Stimulated activated CD4-positive, alpha-beta T cell treated with anti-CD3 and anti-CD28 coated beads, TNF-alpha, amount 100 ng/mL, for 1 hour (primary cell): ENCODE measurements at places on chromosomes 2 and 18.

- DNase-seq, result no peak
Observed at GRCh38 chr2:110864731-110865130, 132.4 kb downstream of the ACOXL start.

GRCh38 chr2:122031544-122032263, 276.3 kb downstream of the TSN start:
- DNase-seq, result no peak

GRCh38 chr2:40317761-40318160, 134.1 kb downstream of the SLC8A1 start:
- DNase-seq, result no peak

- no peak for DNase-seq
Observed at GRCh38 chr2:74700643-74701372, 46.8 kb downstream of the SEMA4F start.

- no peak for DNase-seq
Observed at GRCh38 chr2:50995610-50996009, 36.3 kb downstream of the NRXN1 start.

- no peak for DNase-seq
Observed at GRCh38 chr2:23709311-23709710, 217.6 kb downstream of the ATAD2B start.

DNA sequence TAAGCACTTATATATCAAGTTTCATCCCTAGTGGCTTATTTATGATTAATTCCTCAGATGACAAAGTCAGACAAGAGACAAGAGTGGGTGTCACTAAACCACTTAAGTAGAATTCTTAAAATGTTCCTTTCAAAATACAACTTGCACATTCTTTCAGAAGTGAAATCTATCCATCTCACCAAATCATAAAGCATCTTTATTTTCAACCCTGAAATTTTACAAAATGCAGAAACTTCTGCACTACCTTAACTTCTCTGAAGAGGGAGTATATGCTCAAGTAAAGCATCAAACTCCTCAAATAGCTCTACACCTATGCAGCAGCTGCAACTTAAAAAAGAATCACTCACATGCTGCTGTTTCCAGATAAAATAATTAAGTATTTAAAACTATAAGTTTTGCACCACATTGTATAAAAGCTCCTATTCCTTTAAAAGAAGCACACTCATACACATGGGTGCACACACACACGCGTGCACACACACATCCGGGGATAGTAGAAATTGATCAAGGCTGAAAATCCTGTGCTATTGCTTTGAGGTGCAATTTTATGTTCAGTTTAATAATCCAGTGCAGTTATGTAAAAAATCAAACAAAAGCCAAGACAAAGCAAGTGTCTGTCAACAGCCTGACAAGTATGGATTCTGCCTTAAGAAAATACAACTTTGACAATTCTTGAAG, 244.5 kb downstream of the TCF4 start:
- DNase-seq, result no peak

DNA sequence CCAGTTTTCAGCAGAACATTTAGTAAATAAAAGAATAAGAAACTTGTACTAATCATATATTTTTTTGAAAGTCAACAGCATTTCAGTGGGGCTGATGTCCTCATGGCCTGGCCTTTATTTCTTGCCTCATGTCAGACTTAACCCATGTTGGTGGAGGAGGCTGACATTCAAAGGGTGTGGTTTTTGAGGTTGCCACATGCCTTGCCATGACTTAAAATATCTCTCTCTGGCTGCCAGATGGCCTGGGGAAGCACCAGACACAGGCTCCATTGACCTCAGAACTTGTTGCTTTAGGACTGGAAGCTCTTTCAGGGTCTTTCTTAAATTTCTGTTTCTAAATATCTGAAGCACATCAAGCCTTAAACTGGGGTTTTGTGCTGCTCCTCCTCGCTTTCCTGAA, 32.5 kb upstream of the CD28 start:
- no peak for DNase-seq

GRCh38 chr2:176118601-176119339, 2.2 kb downstream of the HOXD10 start:
- no peak for DNase-seq

DNA sequence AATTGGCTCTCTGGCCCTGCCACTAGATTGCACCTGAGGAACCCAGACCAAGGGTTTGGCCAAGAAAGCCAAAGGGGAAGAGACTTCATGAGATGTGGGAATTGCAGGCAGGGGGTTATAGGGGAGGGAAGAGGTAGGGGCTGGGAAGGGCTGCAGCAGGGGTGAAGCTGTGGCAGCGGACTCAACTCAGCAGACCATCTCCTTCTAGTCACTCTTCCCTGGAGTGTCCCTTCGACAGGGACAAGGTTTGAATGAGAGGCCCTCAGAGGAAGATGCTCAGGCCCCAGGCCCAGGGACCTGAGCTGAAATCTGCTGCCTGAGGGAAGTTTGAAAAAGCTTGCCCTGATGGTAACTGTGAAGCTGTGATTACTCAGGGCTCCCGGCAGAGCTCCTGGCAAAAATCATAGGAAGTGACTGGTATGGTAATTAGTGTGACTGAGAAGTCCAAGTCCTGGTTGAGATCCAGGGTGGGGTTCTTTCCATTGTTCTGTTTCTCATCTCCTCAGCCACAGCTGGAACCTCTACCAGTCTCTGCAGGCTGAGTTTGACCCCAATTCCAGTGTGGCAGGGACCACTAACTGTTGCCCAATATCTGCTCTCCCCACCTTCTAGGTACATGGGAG, 300.9 kb downstream of the CYP26B1 start:
- DNase-seq, result no peak

DNA sequence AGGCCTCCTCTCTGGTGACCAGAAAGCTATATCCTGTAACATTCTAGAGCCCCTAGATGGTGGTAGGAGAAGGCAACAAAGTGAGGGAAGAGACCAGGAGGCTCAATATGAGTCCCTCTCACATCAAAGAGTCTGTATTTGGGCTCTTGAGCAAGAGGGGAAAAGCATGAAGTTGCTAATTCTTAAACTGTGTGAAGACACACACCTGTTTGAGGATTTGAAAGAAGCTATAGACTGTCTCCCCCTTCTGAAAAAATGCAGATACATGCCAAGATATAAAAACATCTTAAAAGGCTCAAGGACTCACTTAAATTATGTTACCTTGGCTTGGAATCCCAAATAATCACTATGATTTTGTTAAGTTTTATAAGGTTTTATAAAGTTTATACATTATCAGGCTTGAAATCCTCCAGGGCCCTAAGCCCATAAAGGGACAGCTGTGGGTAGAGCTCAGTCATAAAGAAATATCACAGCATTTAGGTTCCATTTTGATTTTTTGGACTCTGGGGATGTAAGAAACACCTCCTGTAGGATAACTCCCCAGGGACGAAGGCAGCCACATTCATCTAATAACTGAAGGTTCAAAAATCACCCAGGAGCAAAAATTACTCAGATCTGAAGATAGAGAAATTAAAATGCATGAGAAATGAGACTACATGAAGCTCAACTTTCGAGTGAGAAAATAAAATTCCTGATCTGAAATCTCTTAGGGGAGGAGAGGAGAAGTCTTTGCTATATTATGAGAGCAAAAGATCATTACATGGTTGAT, 136.1 kb upstream of the LGALSL start:
- DNase-seq, result no peak

DNA sequence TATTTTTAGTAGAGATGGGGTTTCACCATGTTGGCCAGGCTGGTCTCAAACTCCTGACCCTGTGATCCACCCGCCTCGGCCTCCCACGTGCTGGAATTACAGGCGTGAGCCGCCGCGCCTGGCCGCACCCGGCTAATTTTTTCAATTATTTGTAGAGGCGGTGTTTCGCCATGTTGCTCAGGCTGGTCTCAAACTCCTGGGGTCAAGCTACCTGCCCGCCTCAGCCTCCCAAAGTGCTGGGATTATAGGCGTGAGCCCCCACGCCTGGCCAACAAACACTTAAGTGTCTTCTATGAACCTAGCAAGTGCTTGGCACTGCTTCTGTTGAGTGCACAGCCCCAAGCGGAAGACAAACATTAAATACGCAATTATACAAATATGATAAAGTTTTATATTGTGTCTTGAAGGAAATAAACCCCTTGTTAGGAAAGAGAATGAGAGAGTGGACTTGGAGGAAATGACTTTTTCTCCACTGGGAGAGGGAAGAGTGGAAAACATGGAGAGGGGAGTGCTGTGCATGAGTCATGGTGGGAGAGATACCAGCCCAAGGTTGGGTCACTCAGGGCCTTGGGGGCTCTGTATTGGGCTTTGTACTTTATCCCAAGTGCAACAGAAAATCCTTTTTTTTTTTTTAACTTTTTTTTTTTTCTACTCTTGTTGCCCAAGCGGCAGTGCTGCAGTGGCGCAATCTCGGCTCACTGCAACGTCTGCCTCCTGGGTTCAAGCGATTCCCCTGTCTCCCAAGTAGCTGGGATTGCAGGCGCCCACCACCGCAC, 41.4 kb upstream of the ACTR2 start:
- no peak for DNase-seq

- DNase-seq, result no peak
Observed at GRCh38 chr18:32049393-32050171, 31.0 kb downstream of the RNF125 start.

- no peak for DNase-seq
Observed at GRCh38 chr2:235498946-235499812, 5.3 kb downstream of the AGAP1 start.

DNA sequence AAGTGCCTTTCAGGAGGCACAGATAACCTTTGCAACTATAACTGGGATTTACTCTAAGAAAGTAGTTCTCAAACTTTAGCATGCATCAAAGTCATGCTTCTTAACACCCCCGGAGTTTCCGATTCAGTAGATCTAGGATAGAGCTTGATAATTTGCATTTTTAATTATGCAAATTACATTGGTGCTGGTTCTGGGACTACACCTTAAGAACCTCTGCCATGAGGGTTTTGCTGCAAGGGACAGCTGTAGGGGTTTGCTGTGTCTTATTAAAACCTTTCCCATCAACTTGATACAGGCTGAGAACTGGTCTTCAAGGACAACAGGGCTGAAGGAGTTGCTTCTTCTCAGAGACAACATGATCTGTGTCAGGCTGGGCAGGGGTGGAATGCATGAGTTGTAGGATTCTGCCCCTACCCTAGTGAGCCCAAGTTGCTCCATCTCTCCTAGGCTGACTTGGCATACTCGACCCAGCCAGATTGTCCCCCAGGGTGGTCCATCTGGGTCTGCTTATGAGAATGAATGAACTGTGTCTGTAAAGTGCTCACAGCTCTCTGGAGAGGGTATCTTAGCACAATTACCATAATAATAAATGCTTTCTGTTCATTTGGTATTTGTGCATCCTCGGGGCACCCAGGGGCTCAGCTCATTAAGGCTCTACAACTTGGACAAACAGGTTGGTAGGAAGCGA, 232.7 kb downstream of the CLIP4 start:
- DNase-seq, result no peak

GRCh38 chr2:234571620-234572407, 74.9 kb upstream of the ARL4C start:
- DNase-seq, result no peak
